ENCODE measurements at places on chromosomes 1 and 21.
A peak's percentile ranks its signal among the peaks of the same experiment; 100 is the strongest.

- DNase-seq, result no peak
These were observed 192.2 kb upstream of the TNR start for GRCh38 chr1:175935566-175936115.

DNA sequence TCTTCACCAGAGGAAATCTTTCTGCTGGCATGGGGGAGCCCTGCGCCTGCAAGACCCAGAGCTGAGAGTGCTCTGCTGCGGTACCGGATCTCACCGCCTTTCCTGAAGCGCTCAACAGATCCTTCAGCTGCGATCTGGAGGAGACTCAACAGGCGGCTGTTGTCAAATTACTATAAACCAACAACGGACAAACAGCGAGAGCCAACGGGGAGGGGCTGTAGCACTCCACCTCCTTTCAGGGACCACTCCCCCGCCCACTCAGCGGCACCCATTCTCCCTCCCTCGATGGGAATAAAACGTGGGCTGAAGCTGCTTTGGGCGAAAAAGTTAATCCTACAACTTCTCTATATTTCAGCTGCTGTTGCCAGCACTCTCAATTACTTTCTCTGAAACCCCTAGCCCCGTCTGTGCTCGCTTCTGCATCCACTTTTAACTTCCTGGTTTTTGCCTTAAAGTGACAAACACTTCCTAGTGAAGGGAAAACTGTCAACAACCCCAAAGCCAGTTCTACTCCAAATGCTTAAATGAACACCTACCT is at the start of gene FMO5:
Gene FMO5, minus strand, starts transcription at position 147 of the 538 bp plus-strand sequence. CDS start 310 bp downstream, outside the sequence.
- peak; percentile 61 for DNase-seq

DNA sequence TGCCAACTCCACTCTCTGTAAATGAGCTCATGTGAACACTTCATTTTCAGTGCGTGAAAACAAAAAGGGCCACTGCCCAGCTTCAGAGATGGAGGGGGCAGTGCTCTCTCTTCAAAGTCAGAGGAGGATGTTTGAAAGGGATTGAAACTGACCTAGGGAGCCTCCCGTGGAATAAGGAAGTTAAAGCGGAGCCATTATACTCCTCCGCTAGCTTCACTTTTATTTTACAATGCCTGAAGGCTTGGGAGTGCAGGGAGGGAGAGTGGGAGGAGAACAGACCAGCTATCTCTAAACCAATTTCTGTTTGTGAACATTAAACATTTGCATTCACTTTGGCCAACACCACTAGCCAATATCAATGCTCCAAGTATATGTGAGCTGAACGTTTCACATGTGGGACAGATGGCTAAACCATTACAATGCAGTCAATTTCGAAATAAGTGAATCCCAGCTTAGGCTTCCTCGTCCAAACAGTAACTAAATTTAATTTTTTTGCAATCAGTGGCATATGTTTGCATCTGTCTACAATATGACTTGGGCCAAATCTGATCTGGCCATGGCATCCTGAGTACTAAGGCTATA is 126.9 kb downstream of the ESRRG start:
- no peak for DNase-seq

GRCh38 chr1:22248746-22249145 is 105.8 kb upstream of the WNT4 start:
- DNase-seq, result no peak

GRCh38 chr1:217907504-217907903 is 276.4 kb downstream of the SPATA17 start:
- DNase-seq, result peak; percentile 32

GRCh38 chr1:39639305-39640130 is at the start of gene HEYL:
HEYL (minus strand) TSS chr1:39639643; CDS start chr1:39639625, 18 bp downstream.
- DNase-seq, result peak; percentile 65

- no peak for DNase-seq
These were observed 35.1 kb upstream of the ERRFI1 start for GRCh38 chr1:8061210-8061609.

GRCh38 chr1:175297291-175297690 is 104.7 kb upstream of the KIAA0040 start:
- no peak for DNase-seq

DNA sequence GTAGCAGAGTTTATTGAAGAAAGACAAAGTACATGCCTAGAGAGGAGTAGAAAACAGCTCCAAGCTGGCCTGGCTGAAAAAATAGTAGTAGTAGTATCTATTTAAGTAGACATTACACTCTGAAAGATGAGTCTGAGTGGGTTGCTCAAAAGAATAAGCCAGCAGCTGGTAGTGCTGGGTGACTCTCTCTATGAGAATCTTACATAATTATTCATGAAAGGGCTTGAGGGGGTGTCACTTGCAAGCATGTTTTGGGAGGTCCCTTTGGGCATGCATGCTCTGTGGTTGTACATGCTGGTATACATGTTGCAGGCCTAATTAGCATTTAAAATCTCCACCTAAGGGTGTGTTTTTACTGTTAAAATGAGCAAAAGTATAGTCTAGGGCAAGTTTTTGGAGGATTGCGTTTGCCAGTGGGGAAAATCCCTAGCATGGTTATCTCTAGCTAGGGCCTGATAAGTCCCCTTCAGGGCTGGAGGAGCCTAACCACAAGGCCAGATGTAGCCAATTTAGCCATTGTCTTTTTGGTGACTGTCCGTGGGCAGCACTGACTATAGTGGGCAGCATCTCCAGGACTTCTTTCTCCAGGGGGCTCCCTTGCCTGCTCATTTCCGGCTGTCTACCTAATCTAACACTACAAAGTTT is 11.0 kb upstream of the FCGR2A start:
- DNase-seq, result no peak

- peak; percentile 56 for DNase-seq
These were observed at the start of gene DNALI1 for GRCh38 chr1:37556712-37557196. DNALI1 (plus strand) TSS chr1:37556940; CDS start chr1:37556995, 55 bp downstream.

DNA sequence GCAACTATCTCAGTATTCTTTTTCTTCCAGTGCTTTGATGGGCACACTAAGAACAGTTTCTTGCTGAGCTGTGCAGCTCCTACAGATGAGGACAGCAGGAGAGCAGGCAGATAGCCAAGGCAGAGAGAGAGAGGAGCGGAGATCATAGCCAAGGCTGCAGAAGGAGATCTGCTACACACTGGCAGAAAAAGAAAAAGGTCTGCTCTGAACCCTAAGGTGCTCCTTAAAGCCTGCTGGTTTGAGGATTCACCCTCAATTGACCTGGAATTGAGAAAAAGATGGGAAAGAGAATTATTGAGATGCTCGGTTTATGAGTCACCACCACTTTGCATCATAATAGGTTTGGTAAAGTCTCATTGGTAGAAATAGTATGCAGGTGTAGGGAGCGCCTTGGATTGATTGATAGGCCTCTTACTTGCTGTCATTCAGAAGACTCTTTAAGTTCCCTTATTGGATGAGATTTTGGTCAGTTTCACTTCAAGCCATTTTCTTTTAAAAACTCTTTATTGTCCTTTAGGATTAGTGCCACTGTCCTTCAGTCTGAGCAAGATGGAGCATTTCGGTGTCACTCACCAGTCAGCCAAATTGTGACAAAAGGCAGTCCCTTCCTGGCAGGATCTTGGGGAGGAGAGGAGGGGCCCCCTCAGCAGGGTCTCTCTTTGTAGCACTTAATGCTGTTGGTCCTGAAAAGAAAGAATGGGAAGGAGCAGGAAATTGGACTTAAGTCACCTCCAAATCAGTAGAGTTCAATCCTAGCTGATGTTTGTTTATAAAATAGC is 685.0 kb downstream of the ADGRL2 start:
- no peak for DNase-seq

DNA sequence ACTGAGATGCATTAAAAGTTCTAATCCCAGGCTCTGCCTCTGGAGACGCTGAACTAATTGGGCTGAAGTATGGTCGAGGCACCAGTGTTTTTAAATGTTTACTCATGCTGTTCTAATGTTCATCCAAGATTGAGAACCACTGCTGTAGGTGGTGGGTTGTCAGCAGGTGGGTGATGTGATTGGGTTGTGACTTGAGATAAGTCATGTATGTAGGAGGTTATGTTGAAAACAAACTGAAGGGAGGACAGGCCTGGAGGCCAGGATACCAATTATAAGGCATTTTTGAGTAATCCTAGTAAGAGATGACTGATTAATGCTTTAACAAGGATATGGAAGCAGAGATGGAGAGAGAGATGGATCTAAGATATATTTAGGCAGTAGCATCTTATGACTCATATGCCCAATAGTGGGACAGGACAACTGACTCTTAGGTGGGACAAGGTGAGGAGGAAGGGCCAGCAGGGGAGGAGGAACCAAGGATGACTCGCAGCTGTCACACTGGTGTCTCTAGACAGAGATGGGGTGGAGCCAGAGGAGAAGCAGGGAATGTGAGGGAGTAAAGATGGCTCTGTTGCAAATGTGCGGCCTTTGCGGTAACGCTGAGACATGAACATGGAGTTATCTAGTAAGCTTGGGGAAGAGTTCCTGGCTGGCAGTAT is 29.3 kb downstream of the RAB4A start:
- DNase-seq, result no peak

- DNase-seq, result no peak
These were observed 36.3 kb downstream of the DMAP1 start for GRCh38 chr1:44249543-44249942.

DNA sequence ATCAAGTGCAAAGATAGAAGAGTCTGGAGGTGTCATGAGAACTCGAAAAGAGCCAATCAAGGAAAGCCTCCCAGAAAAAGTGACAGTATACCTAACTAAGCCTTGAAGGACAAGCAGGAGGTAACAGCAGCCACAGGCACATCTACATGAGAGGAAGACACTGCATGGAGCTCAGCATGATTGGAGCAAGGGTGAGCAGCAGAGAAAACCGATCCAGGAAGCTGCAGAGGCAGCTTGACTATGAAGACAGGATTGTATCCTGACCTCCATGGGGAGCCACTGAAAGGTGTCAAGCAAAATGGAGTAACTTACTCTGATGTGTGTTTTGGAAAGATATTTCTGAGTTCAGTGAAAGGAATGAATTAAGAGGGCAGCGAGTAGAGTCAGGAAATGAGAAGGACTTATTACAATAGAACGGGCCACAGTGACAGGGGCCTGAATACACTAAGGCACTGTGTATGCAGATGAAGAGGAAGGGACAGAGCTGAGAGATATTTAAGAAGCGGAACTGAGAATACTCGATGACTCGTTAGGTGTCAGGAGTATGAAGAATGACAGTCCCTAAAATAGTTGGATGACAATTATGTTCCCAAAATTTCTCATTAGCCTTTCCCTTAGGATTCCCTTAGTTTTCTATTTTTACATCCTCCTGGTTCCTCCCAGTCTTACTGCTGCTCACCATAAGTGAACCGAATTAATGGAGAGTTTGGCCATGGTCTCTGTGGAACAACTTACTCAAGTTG is 139.3 kb upstream of the NFIA start:
- no peak for DNase-seq

- no peak for DNase-seq
These were observed 37.2 kb downstream of the KCNK1 start for GRCh38 chr1:233651061-233651460.

GRCh38 chr1:59804301-59804700 is 10.4 kb upstream of the HOOK1 start:
- DNase-seq, result no peak

- no peak for DNase-seq
These were observed 81.5 kb upstream of the ZP4 start for GRCh38 chr1:237972186-237972585.

- DNase-seq, result no peak
These were observed 106.9 kb upstream of the F3 start for GRCh38 chr1:94648225-94649007.

DNA sequence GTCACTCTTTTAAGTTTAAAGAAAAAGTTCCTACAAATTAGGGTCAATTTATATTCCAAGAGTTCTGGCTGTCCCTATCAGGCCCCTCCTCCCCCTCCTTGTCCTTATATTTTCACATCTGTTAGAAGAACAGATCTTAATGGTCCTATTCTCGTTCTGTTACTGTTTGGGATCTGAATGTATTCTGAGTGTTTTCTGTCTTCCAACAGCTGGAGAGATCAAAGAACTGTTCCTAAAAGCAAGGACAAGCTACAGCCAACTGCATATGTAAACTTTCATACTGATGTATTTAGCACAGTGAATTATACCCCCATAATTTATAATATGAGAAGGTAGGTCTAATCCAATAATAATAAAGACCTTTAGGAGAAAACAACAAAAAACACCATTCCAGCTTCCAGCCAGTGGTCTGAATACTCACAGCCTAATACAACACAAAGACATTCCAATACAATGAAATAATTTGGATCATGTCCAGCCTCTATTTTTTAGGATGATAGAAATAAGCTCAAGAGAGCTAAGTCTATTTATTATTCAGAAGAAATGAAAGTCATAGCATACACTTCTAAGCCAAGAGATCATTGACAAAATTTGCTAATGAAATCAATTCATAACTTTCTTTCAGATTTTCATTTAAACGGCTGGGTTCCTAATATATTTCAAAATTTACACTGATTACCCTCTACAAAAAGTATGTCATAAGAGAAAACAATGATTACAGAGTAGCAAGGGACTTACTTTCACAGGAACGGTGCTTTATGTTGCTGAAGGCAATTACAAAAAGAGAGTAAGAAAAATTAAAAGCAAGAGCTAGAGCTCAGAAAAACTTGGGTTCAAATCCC is 25.3 kb downstream of the WLS start:
- no peak for DNase-seq

DNA sequence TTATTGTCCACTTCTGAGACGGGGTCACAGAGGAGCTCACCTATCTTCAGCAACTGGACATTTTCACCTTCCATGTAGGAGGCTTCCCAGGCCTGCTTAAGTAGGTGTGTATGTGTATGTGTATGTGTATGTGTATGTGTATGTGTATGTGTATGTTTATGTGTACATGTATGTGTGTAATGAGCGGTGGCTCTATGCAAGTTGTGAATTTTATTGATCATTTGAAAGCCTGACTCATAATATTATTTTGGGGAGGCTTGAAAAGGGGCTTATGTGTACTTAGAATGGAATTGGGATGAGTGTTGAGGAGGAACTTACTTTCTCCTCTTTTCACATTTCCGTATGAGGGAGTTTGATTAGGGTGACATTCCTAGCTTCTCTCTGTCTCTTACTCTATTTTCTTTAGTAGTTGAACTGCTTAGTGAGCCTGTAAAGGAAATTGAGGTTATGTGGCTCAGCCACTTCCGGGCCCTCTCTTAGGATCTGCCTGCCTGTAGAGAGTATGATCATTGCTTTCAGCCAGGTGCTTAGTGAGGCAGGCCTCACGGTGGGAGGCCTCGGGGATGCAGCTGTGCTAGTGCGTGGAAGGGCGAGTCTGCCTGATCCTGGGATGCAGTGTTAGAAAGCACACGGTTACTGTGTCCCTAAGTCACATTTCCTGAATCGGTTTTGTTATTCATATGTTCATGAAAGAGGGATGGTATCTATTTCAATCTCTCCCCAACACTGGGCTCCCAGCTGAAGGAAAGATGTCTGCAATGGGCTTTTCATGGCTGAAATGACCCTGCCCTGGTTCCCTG is 61.0 kb downstream of the IER5 start:
- peak; percentile 88 for DNase-seq
